ENCODE measurements at places on chromosomes 7 and 10. TPM values are rescaled to one million over a fixed set of nuclear protein-coding genes. Genes with fewer than 3 reads are reported as not detected.
A peak's percentile ranks its signal among the peaks of the same experiment; 100 is the strongest.

Gene GLCCI1
- 0.85 TPM for total RNA-seq

- peak; percentile 72 for DNase-seq
Measured at GRCh38 chr7:23712368-23713284, 2.6 kb downstream of the STK31 start.

- DNase-seq = no peak
Measured at GRCh38 chr10:108090476-108091215, 926.1 kb upstream of the SORCS1 start.

DNA sequence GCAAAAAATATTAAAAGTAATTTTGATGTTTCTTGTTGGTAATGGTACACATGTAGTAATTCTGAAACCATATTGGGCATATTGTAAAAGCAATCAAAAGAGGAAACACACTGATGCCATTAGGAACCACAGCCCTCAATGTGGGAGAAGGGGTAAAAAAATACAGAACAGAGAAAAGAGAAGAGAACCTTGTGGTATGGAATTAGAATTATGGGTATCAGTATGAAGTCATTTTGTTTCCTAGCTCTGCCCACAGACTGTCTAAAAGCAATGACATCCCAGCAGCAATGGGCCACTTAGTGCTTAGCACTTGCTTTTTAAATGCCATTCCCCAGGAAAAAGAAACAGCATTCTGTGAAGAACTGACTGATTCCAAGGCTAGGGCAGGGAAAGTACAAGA is 61.5 kb downstream of the CPVL start:
- DNase-seq = no peak

DNA sequence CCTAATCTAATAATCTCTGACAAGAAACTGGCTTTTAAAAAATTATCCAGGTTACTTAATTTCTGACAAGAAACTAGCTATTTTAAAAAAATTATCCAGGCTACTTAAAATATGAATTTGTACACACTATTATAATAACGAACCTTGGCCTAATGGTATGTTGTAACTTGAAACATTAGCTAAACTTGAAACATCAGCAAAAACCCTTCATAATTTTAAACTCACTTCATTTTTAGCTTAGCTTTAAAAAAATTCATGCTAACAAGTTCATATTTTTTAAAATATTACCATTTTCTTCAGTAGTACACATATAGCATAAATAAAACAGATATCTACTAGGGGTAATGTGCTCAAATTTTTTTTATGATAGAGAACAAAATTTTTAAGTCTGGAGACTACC is 35.6 kb downstream of the BRAF start:
- DNase-seq = no peak

Gene PAPOLB
- 0.23 TPM for total RNA-seq

- no peak for DNase-seq
Measured at GRCh38 chr10:119896061-119896655, 3.6 kb downstream of the SEC23IP start.

Gene AP1S1
- total RNA-seq = 115 TPM

GRCh38 chr10:4770801-4771553 is 55.0 kb upstream of the AKR1E2 start:
- DNase-seq = peak; percentile 97

Gene FAM185A
- 9.2 TPM for total RNA-seq

- DNase-seq = no peak
Measured at GRCh38 chr10:91149550-91149949, 70.9 kb upstream of the PCGF5 start.

- DNase-seq = no peak
Measured at GRCh38 chr7:75817116-75817515, 3.5 kb upstream of the CCL24 start.

Gene CARD11
- 1.1 TPM for total RNA-seq

DNA sequence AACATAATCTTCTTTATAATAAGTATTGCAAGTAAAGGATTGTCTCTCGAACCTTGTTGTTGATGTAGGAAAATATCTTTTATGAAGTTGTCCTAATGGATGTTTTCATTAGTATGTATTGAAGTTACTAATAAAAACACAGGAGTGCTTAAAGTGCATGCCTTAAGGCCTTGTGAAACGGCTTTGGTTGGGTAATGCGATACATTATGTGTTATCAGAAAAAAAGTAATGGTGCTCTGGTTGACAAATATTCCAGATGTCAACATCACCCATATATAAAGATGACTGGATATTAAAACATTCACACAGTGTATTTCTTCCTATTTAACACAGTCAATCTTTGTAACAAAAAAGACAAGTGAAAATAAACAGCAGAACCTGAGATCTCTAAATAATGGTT is 310.7 kb downstream of the PRKG1 start:
- DNase-seq = no peak

GRCh38 chr10:70887804-70888800 is at the start of gene PCBD1:
Gene PCBD1, minus strand, starts transcription at chr10:70888565. Its CDS starts 32 bp downstream, at chr10:70888533.
- DNase-seq = peak; percentile 81

GRCh38 chr10:13485623-13486022 is 43.2 kb downstream of the BEND7 start:
- DNase-seq = peak; percentile 30

GRCh38 chr7:85573844-85574243 is 387.0 kb upstream of the SEMA3D start:
- DNase-seq = no peak

Gene RHOBTB1
- total RNA-seq = 45.6 TPM

DNA sequence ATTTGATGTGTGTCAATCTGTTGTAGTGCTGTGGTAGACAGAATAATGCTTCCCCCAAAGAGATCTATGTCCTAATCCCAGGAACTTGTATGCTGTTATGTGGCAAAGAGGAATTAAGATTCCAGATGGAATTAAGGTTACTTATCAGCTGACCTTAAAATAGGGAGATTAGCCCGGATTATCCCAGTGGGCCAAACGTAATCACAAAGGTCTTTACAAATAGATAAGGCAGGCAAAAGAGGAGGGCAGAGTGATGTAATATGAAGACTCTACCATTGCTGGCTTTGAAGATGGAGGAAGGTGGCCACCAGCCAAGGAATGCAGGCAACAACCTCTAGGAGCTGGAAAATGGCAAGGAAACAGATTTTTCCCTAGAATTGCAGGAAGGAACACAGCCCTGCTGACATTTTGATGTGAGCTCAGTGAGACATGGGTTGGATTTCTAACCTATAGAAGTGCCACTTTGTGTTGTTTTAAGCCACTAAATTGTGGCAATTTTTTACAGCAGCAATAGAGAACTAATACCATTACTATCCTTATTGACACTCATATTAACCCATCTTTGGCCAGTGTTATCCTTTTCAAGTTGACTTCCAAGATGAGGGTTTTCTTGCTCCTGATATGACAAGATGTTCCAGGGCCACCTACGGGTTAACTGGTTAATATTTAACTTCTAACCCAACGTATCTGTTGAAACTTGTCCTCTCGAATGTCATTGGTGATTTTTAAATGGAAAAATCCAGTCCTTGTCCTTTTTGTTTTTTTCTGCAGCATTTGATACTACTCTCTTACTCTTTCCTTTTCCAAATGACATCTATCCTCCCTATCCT is 29.3 kb downstream of the CYCS start:
- DNase-seq = peak; percentile 67

Gene PCLO
- total RNA-seq = 3.7 TPM

GRCh38 chr10:130455111-130455695 is 319.0 kb downstream of the GLRX3 start:
- no peak for DNase-seq

DNA sequence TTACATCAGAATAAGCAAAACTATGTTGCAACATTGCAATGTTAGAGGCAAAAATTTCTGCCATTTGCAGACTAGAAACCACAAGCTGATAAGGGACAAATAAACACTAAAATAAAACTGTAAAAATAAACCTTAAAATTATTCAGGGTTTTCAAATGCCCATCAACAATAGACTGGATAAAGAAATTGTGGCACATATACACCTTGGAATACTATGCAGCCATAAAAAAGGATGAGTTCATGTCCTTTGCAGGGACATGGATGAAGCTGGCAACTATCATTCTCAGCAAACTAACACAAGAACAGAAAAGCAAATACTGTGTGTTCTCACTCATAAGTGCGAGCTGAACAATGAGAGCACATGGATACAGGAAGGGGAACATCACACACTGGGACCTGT is 385.0 kb downstream of the PHF14 start:
- DNase-seq = no peak

- no peak for DNase-seq
Measured at GRCh38 chr7:34322841-34323240, 335.2 kb upstream of the NPSR1 start.

DNA sequence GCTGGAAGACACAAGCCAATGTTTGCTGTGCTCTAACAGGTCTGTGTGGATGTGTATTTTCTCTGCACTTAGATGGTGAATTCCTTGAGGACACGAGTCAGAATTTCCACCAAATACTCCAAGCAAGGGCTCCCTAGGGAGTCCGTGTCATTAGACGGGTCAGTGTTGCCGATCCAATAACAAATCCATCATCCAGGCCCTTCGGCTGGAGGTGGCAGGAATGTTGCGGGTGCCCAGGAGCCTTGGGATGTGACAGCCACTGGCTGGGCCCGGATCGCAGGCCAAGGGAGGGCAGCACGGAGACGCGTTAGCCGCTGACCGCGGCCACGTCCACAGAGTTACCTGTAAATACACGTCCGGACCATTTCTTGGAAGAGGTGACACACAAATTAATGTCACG is 186.8 kb downstream of the WDR37 start:
- no peak for DNase-seq

Gene CCL24
- total RNA-seq = not detected

DNA sequence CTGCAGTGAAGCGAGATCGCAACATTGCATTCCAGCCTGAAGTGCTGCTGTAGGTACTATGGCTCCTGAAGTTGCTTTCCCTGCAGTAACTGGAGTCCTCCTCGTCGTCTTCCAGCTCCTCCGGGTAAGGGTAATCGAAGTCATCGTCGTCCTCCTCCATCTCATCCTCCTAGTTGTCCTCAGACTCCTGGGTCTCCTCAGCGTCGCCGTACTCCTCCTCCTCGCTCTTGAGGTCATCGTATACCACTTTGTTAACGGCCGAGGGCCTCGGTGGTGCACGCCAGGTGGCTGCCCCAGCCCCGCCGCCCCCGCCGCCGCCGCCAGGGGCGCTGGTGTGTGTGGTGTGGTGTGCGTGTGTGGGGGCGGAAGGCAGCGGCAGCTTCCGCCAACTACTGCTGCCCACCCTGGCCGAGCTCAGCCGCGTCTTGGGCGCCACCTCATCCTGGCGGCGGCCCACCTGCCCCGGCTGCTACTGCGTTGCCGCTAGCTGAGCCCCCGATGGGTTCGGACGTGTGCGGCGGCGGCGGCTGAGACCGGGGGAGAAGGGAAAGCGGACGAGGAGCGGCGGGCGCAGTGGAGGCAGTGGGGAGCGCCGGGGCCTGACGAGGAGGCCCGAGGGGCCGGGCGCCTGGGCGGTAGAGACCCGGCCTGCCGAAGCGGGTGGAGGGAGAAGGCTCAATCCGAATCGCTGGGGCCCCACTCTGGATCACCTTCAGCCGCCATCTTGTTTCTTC is 11.8 kb upstream of the ACBD5 start:
- DNase-seq = peak; percentile 77

DNA sequence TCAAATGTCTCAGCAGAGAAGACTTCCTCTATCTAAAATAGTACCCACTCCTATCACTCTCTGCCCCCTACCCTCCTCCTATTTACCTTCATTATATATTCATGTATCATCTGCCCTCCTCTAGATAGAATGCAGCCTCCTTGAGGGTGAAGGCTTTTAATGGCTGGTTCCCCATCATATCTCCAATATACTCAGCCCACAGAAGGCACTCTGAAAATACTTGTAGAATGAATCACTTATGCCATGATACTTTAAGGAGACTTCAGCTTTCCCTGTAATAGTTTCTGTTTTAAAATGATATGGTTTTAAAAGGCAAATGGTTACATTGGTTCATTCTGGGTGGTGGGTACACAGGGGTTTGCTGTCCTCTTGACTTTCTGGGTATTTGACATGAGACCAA is 25.3 kb downstream of the GFRA1 start:
- DNase-seq = no peak

- no peak for DNase-seq
Measured at GRCh38 chr10:112913661-112914287, 36.3 kb upstream of the TCF7L2 start.

Gene TRIL
- total RNA-seq = 27.5 TPM

DNA sequence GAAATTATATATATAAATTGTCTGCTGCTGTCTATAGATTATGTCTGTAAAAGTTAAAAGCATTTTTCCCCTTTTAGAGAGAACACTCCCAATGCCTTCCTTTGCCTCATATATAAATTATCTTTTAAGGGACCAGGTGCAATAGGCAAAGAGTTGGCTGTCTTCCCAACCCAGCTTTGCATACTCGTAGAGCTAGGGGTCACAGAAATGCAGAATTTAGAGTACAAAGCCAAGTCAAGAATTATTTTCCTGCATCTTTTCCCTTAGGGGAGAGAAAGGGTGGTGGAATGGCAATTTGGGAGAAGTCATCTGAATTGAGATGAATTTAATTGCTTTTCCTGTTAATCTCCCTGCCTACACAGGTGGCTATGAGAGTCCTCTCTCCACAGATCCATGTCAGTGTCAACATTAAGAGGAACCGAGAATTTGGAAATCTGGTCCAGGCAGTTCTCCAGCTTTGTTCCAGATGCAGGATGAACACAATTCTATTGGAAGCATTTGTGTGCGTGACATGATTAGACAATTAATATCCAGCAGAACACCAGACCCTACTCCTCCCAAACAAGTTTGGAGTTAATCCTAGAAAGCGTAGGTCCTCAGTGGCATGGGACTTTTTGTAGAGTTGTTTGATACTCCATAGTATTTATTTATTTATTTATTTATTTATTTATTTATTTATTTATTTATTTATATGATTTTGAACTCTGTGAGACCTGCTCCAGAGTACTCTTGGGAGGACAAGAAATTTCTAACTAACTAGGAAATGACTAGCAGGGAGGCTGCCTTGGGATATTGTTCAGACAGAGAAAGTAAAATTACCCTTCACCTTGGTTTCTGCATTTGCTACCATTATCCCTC is 80.3 kb upstream of the SKAP2 start:
- no peak for DNase-seq

Gene NEUROD6
- not detected for total RNA-seq
